ENCODE measurements at places on chromosomes 7 and 10. TPM values are rescaled to one million over a fixed set of nuclear protein-coding genes. Genes with fewer than 3 reads are reported as not detected.
A peak's percentile ranks its signal among the peaks of the same experiment; 100 is the strongest.

DNA sequence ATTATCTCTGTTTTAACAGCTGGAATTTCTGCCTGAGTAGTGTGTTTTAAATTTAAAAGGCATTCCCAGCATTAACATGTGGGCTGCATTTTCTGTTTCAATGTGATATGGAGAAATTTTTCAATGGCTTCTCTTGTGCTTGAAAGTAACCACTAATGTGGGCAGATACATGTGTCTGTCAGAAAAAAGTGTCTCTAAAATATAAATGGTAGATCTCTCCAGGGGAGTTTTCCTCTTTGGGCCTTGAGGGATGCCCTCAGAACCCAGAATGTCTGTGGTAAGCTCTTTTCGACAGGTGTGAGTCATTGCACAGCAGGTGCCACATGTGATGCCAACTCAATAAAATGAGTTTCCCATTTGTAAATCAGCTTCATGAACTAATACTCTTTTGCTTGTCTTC lies 221.1 kb downstream of the SEMA3E start:
- peak; percentile 16 for DNase-seq

The ACSL5 gene
- total RNA-seq: 11.8 TPM

The CDNF gene
- total RNA-seq: 0.55 TPM

DNA sequence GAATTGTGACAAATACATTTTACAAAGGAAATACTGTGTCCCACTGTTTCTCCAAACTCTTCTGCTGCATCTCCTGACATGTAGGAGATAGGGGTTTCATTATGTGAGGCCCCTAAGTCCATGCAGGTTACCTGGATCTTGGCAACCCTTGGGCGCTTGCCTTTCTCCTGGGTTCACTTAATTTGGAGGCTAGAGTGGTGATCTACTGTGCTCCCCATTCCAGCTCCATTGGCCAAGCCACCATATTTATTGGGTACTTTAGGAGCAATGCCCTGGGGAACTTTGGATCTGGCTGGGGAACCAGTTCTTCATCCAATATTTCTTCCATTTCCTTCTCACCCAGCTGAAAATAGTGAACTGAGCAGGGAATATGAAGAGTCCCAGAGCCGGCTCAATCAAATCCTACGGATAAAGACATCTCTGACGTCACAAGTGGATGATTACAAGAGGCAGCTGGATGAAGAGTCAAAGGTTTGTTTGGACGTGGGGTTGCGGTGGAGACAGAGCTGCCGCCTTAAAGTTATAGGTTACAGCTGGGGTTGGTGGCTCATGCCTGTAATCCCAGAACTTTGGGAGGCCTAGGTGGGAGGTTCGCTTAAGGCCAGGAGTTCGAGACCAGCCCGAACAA lies 18.5 kb downstream of the MYH16 start:
- DNase-seq: no peak

DNA sequence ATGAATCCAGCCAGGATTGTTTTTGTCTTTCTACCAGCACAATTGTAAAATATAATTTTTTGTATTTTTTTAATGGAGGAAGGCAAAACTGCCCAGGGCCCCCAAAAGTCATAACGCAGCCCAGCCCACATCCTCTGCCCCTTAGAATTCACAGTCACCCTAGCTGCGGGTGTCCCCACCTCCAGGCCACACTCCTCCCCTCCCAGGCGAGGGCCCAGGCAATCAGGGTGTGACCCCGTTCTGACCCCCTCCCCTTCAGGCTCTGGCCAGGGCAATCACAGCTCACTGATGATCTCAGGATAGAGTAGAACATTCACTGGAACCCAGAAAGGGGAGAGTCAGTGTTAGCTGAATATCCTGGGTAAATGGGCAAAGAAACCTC lies 92.0 kb upstream of the MACROH2A2 start:
- no peak for DNase-seq

DNA sequence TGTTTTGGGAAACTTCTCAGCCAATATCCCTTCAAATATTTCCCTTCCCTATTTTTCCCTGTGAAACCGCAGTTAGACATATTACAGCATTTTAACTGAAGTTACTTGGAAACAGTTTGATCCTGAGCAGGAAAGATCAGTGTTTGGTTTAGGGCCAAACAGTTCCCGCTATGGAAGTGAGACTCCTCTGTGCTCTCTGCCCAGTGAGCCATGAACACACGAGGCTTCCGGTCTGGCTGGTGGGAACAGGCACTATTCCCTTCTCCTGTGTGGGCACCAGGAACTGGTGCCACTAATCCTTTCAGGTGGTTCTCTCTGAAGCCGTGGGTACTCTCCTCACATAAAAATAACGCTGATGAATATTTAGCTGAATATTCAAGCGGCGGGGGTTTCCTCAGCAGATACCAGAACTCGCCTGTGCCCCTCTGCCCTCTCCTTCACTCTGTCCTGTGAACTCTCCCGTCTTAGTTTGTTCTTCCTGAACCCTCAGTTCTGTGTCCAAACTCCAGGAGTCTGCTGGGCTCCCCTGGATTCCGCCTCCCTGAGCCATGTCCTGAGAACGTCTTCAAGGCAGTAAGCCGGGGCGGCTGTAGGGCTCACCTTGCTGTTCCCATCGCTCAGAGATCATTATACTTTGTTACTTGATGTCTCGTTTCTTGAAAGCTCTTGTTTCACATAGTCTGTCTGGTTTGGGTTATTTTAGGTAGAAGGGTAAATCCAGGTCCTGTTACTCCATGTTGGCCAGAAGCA lies 25.7 kb downstream of the FOXL3 start:
- DNase-seq: peak; percentile 61

The CCDC172 gene
- total RNA-seq: not detected

GRCh38 chr10:5549462-5550249 lies 24.9 kb downstream of the CALML3 start:
- no peak for DNase-seq

GRCh38 chr7:29883462-29884398 lies 77.4 kb downstream of the WIPF3 start:
- no peak for DNase-seq

The GRID2IP gene
- 0.69 TPM for total RNA-seq

The CLDN3 gene
- total RNA-seq: 11.6 TPM

DNA sequence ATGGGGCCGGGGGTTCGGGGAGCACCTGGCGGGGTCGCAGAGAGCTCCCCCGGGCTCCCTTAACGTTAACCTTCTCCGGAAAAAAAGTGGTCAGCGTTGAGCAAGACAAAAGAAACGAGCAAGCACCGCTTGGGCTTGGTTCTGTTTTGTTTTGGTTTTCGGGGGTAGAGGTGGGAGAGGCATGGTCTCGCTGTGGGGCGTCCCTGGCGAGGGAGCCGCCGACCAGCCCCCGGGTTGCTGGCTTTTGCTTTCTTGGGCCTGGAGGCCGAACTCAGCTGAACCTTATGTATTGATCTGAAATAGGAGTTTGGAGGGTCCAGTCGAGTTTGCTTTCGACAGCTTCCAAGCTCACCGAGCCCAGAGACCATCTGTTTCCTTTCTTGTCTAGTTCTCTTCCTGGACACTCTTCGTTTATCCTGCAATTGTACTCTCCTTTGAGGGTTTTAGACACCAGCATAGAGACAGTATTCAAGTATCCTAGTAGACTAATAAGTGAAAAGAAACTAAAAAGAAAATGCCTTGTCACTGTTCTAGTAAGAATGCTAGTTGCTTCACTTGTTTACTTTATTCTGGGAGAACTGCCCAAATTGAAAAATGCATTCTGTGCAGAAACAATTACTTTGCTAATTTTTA lies 980 bp downstream of the FHIP2A start:
- DNase-seq: peak; percentile 84

DNA sequence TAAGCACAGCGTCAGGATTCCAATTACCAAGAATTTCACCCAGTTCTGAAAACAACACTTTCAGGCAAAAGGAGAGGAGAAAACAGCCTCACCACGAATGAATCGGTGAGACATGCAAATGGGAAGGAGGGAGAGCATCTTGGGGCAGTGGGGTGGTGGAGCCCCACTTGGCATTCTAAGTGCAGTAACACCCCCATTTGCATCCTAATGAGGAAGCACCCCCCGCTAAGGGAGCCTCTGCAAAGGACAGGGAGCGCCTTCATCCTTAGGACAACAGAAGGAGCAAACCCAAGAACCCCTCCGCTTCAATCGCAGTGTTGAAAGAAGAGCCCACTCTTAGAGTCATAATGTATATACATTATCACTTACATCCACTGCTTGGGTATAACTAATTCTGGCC lies 46.8 kb downstream of the NRAP start:
- no peak for DNase-seq

The SLC13A1 gene
- total RNA-seq: not detected

- no peak for DNase-seq
These were observed 29.1 kb downstream of the NUDCD3 start for GRCh38 chr7:44461387-44461786.

The ANKRD22 gene
- 0.05 TPM for total RNA-seq

DNA sequence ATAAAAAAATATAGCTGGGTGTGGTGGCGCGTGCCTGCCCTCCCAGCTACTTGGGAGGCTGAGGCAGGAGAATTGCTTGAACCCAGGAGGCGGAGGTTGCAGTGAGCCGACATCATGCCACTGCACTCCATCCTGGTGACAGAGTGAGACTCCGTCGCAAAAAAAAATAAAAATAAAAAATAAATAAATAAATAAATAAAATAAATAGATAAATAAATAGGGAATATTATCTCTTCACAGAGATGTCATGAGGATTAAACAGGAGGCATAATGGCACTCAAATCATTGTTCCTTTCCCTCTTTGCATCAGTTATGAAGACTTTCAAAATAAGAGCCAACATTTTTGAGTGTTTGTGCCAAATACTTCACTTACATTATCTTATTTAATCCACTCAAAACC lies 32.0 kb upstream of the BMPR1A start:
- no peak for DNase-seq

The SPDYE11 gene
- total RNA-seq: not detected

DNA sequence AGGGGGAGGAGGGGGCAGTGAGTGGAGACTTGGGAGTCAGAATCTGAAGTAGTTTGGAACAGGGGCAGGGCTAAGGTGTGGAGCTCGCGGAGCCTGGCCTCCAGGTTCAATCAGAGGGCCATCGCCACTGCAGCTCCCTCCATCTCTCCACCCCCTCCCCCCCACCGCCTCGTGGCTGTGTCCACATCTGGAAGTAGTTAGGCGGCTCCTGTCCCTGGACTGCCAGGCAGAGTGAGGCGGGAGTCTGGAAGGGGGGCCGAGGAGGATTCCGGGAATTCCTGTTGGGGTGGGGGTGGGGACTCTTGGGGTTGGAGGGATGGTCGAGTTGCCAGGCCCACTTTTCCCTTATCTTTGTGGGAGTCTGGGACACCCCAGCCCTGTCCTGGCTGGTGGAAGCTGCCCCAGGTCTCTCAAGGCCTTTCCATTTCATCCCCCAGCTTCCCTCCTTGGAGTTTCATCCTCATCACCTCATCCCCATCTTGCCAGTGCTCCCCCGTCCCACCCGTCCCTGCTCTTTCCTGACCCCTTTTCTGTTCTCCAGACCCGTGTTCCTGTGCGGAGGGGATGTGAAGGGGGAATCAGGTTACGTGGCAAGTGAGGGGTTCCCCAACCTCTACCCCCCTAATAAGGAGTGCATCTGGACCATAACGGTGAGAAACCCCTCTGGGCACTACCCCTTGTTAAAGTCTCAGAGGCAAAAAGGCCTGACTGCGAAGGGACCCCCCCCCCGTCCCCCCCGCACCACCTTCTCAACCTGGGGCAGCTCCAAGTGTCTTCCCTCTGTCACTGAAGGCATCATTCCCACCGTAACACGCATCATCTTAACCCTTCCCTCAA lies 944 bp downstream of the PCOLCE start:
- no peak for DNase-seq

DNA sequence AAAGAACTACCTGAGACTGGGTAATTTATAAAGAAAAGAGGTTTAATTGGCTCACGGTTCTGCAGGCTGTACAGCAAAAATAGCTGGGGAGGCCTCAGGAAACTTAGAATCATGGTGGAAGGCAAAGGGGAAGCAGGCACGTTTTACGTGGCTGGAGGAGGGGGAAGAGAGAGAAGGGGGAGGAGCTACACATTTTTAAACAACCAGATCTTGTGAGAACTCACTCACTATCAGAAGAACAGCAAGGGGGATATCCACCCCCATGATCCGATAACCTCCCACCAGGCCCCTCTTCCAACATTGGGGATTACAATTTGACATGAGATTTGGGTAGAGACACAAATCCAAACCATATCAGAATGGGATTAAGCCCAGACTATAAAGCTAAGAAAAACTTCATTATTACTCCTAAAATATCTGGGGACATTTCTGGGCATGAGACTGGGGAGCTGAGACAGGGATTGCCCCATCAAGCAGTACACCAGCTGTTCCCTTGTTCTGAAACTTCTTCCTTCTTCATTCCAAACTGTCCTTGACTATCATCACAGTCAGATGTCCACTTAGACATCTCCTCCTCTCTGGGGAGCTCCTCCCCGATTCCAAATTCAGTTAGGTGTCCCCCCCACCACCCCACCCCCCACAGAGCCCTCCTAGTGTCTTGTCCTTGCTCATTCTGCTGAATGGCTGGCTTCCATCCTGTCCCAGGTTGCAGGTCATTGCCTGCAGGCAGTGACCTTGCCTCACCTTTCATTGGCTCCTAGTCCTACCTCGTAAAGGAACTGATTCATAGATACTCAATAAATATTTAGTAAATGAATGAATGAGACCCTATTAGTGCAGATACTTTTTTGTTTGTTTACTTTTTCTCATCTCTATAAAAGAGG lies 132.6 kb downstream of the EVX1 start:
- no peak for DNase-seq

DNA sequence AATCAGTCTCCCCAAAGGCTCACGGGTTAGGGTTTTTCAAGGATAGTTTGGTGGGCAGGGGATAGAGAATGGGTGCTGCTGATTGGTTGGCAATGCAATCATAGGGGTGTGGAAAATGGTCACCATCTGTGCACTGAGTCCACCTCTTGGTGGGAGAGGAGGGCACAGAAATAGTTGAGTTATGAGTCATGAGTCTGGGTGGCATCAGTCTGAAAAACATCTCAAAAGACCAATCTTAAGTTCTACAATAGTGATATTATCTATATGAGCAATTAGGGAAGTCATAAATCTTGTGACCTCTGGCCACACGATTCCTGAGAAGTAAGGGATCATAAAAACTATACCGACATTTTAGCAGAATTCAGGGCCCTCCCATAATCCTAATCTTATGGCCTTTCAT lies 62.7 kb downstream of the LGI1 start:
- peak; percentile 1 for DNase-seq

GRCh38 chr10:119132521-119133345 lies 28.8 kb downstream of the DENND10 start:
- DNase-seq: no peak

The IQCE gene
- 25.8 TPM for total RNA-seq

DNA sequence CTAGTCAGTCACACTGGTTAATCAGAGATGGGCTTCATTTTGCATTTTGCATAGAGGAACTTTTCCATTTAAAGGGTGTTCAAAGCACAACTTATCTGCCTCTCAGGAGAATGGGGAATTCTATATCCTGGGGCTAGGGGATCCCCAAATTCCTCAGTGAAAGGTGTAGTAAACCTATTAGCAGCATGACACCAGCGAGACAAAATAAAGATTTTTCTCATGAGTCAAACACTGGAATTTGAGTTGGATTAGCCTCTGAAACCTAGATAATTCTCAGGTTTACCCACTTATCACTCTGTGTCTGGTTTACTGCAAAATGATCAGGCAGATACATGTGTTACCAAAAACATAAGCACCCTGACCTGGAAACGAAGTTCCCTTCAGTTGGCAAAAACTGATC lies 2.1 kb downstream of the AFAP1L2 start:
- no peak for DNase-seq

The CPN1 gene
- total RNA-seq: not detected

The GRID1 gene
- 0.20 TPM for total RNA-seq
